Glomerular endothelial cell (primary cell): ENCODE measurements at places on chromosomes 11 and 22. TPM values are rescaled to one million over a fixed set of nuclear protein-coding genes. Genes with fewer than 3 reads are reported as not detected.

The CD3D gene
- not detected in 2 replicates for total RNA-seq

The DGCR6 gene
- total RNA-seq, result 10.2 and 11.2 TPM in 2 replicates

The NUMA1 gene
- 120 and 200 TPM in 2 replicates for total RNA-seq

The MRGPRE gene
- total RNA-seq, result not detected in 2 replicates

The BIRC3 gene
- 5.6 and 7.3 TPM in 2 replicates for total RNA-seq

The LMNTD2 gene
- total RNA-seq, result 1.3 and 3.3 TPM in 2 replicates

The CNGA4 gene
- 0.12 TPM in 1 of 2 replicates, not detected in the other for total RNA-seq

The MMP12 gene
- total RNA-seq, result not detected in 2 replicates

The CTSD gene
- 671 and 739 TPM in 2 replicates for total RNA-seq

The PRDX5 gene
- 305 and 480 TPM in 2 replicates for total RNA-seq

The AIP gene
- total RNA-seq, result 43.2 and 51.9 TPM in 2 replicates

The EIF3D gene
- 281 and 360 TPM in 2 replicates for total RNA-seq

The KLHL35 gene
- 2.3 and 4.7 TPM in 2 replicates for total RNA-seq

The RIC3 gene
- total RNA-seq, result not detected in 2 replicates

The CBL gene
- total RNA-seq, result 30.6 and 38.7 TPM in 2 replicates

The FEN1 gene
- 13.5 and 20.5 TPM in 2 replicates for total RNA-seq

The PAK1 gene
- 9.9 and 13.1 TPM in 2 replicates for total RNA-seq

The SCYL1 gene
- 94.4 and 104 TPM in 2 replicates for total RNA-seq

The NLRP14 gene
- 0.10 TPM in 1 of 2 replicates, not detected in the other for total RNA-seq

The JOSD1 gene
- 64.8 and 78.3 TPM in 2 replicates for total RNA-seq

The LPXN gene
- 5.1 and 15.0 TPM in 2 replicates for total RNA-seq

The CYP2D6 gene
- 0.76 TPM in 1 of 2 replicates, not detected in the other for total RNA-seq

The TMEM191C gene
- total RNA-seq, result 1.2 and 2.8 TPM in 2 replicates

The CHCHD10 gene
- total RNA-seq, result 15.2 and 24.3 TPM in 2 replicates

The GGT5 gene
- 12.8 and 24.3 TPM in 2 replicates for total RNA-seq

The TBX1 gene
- total RNA-seq, result 0.63 and 3.6 TPM in 2 replicates

The MYO7A gene
- 0.18 and 0.19 TPM in 2 replicates for total RNA-seq

The F2 gene
- 0.19 TPM in 1 of 2 replicates, not detected in the other for total RNA-seq

The GTSE1 gene
- total RNA-seq, result 1.5 and 7.5 TPM in 2 replicates

The ELMOD1 gene
- not detected in 2 replicates for total RNA-seq

The LAYN gene
- total RNA-seq, result 19.3 and 29.6 TPM in 2 replicates

The RFPL1 gene
- total RNA-seq, result not detected in 2 replicates

The OR10D3 gene
- not detected in 2 replicates for total RNA-seq

The OR10A5 gene
- total RNA-seq, result not detected in 2 replicates

The SCN3B gene
- total RNA-seq, result 5.4 and 5.8 TPM in 2 replicates

The ZNF214 gene
- 0.41 and 0.44 TPM in 2 replicates for total RNA-seq

The SPI1 gene
- total RNA-seq, result not detected in 2 replicates
